ENCODE measurements at places on chromosomes 3 and 15.
A peak's percentile ranks its signal among the peaks of the same experiment; 100 is the strongest.

DNA sequence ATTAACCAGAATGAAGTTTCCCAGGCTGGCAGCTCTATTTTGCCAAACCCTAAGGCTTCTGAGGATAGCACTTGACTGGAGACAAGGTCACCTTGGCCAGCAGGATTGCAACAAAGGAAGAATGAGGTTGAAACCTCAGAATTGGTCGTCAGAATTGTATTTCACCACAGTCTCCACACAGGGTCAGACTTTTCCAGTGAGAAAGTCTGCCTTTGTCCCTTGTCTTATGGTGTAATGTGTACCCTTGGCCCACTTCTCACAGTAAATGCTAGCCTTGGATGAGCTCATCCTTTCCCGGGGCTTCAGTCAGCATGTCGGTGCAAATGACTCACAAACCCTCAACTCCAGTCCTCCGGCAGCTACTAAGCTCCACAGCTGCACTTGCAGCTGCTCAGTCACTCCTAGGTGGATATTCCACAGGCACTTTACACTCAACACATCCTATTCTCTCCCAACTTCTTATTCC, 19.7 kb downstream of the SSR3 start:
- no peak for DNase-seq

DNA sequence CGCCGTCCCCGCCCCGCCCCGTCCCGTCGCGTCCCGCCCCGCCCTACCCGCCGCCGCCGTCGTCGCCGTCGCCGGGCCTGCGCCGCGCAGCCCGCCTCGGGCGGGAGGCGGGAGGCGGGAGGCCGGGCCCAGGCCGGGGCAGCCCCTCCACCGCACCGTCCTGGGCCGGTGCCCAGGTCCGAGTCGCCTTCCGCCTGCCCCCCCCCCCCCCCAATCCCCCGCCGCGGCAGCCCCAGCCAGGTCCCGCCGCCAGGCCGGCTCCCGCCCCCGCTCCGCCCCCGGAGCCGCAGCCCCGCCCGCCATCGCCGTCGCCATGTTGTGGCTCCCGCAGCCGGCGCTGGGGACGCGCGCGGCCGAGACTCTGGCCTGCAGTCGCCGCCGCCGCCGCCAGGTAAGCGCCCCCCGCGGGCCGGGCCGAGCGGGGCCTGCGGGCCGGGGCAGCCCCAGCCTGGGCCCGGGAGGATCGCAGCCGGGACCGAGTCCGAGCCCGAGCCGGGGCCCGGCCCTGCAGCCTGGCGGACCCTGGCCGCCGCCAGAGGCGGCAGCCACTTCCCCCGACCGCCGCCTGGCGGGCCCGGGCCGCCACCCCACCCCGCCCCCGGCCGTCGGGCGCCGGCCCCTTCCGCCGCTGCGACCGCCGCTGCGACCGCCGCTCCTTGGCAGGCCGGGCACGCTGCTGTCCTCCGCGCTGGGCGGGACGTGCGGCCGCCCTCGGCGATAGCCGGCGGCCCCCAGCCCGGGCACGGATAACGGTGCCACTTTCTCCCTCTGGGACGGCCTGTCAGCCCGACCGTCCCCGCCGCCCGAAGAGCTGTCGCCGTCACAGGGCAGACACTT, at the start of gene ZNF592:
TSS of gene ZNF592 (plus strand) at position 319 of the 837 bp plus-strand sequence. CDS start 34,084 bp downstream, outside the sequence.
- peak; percentile 20 for DNase-seq

GRCh38 chr3:4584456-4585249, 91.5 kb downstream of the ITPR1 start:
- no peak for DNase-seq

- DNase-seq = no peak
These were observed 224.1 kb downstream of the TPRG1 start for GRCh38 chr3:189395825-189396224.

GRCh38 chr3:155809181-155809580, 3.1 kb upstream of the C3orf33 start:
- no peak for DNase-seq

DNA sequence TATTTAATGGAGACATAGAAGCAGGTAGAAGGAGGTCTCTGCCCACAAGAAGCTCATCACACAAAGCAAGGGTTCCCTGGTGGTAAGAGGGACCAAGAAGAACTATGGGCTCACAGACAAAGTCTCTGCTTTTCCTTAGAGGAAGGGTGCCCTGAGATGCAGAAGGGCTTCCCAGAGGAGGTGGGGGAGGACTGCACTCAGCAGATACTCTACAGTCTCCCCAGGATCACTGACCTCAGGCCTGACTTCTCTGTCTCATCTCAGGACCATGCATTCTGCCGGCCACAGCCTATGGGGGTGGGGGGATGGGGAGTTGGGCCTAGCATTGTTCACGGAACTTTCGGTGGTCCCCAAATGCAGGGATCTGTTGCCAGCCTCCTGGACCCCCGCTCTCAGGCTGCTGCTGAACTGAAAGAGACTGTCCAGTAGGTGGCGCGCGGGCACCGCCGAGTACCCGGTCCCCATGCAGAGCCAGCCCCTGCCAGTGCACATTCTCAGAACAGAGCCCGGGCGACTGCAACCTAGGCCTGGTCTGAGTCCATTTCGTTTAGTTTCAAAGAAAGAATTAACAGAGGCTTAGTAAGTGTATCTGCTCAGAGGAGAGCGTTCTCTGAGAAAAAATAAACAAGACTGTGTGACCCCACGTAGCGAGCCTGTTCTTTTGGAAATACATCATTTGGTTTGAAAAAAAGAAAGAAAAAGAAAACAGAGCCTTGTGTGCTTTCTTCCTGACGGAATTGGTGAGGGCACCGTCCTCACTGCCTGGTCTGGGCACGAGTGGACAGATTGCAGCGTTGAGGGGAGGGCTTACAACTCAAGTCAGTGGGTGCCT, 74.1 kb downstream of the LRTM1 start:
- peak; percentile 29 for DNase-seq

GRCh38 chr3:184040010-184040409, 8.5 kb downstream of the HTR3D start:
- DNase-seq = peak; percentile 8

DNA sequence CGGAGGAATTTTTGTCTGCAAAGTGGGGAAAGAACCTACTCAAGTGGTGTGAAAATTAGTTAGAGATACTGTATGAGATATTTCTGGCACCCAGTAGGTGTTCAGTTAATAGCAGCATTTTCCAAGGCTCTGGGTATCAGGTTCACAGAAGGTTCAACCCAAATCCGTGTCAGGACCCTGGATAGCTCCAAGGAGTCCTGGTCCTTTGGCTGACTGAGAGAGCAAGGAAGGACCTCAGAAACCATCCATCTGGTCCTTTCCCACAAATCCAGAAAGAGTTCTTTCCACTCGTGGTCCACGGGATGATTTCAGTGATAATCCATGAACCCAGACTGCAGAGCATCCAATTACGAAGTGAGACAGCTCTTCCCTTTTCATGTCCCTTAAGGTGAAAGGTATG, 51.4 kb downstream of the SLC6A11 start:
- DNase-seq = no peak

DNA sequence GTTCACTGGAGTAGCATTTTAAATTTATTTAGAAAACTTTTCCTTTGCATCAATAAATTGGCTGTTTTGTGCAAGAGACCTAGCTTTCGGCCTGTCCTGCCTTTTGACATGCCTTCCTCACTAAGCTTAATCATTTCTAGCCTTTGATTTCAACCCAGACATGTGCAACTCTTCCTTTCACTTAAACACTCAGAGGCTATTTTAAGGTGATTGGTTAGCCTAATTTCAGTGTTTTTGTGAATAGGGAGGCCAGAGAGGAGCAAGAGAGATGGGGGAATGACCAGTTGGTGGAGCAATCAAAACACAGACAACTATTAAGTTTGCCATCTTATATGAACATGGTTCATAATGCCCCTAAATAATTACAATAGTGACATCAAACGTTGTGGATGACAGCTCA, 333.4 kb downstream of the SLC9A9 start:
- DNase-seq = no peak

DNA sequence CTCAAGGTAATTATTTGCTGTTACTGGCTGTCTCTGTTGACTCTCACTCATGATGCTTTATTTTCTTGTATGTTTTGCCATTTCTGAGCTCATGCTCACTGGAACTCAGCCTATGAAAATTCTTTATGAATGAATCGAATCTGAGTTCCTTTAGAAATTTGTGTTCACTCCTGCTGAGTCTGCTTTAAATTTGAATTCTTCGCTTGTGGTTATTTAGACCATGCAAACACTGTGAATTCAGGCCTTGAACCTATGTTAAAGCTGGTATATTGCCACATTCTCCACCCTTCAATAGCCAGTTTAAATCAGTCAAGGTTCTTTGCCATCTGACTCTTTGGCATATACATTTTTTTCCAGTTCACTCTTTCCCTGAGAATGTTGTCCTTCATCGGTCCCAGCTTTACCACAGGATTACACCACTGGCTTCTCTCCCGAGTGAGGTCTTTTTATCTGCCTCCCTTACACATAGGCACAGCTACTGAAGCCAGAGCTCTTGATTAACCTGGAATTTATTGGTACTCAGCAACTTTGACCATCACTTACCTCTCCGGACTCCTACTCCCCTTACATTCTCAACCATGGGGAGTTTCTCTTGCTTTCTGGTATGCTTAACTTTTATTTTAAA, 400.6 kb downstream of the VPS13C start:
- DNase-seq = no peak

GRCh38 chr15:90287101-90287500, 21.6 kb downstream of the NGRN start:
- DNase-seq = no peak

DNA sequence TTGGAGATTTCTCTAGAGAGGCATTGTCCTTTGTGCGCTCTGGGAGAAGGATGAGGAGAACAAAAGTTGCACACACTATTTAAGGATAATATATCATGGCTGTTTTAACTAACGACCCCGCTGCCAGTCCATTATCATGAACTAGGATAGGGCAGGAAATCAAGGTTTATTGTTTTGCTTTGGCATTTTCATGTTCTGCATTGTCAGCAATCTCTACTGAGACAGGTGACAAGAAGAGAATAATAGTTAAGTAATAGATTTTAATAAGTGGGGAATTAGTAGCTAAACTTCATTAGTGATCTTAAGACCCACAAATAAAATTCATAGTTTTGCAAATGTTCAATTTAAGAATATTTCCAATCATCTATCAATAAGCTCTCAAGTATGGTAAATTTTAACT, 20.6 kb upstream of the GMNC start:
- DNase-seq = no peak

DNA sequence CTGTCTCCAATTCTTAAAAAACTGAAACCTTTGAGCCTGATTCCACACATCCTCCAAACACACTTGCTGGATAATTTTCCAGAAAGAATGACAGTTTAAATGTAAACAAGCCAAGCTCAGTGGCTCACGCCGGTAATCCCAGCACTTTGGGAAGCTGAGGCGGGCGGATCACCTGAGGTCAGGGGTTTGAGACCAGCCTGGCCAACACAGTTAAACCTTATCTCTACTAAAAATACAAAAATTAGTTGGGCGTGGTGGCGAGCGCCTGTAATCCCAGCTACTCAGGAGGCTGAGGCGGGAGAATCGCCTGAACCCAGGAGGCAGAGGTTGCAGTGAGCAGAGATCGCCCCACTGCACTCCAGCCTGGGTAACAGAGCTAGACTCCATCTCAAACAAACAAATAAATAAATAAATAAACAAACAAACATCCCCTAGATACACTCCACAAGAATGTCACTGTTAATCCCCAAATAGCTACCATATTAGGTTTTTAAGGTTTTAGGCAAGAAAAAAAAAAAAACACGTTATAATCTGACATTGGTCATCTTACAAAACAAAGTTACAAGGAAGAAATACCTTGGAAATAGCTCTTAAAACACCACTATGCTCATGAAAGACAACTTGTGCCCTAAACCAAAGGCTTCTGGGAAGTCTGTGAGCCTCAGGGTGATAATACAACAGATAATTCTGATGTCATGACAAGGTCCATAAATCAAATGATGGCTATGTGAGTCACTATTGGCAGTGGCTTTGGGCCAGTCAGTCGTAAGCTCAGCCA, 13.2 kb downstream of the TNIK start:
- no peak for DNase-seq

GRCh38 chr15:101308604-101309435, 13.8 kb upstream of the SNRPA1 start:
- no peak for DNase-seq

DNA sequence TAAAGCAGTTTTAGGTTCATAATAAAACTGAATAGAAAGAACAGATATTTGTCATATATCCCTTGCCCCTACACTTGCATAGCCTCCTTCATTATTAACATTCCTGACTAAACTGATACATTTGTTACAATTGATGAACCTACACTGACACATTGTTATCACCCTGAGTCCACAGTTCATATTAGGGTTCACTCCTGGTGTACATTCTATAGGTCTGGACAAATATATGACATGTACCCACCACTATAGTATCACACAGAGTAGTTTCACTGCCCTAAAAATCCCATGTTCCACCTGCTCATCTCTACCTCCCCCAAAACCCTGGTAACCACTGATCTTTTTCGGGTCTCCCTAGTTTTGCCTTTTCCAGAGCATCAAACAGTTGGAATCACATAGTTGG, 13.8 kb downstream of the DCBLD2 start:
- DNase-seq = no peak

DNA sequence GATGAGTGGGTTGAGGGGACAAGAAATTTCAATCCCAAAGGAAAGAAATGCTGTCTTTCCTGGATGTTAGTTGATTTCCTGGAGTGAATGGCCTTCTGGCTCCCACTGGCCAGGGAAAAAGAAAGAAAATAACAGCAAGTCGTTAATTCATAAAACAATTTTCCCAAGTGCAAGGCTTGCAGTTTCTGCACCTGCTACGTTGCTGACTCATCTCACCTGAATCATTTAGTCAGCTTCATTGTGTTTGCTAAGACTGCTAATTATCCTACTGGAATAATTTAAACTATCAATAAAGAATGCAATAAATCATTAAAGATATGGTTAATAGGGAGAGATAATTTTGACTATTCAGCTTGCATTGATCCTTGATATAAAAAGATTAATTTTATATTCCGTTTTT, 387.6 kb downstream of the ROBO2 start:
- peak; percentile 77 for DNase-seq

DNA sequence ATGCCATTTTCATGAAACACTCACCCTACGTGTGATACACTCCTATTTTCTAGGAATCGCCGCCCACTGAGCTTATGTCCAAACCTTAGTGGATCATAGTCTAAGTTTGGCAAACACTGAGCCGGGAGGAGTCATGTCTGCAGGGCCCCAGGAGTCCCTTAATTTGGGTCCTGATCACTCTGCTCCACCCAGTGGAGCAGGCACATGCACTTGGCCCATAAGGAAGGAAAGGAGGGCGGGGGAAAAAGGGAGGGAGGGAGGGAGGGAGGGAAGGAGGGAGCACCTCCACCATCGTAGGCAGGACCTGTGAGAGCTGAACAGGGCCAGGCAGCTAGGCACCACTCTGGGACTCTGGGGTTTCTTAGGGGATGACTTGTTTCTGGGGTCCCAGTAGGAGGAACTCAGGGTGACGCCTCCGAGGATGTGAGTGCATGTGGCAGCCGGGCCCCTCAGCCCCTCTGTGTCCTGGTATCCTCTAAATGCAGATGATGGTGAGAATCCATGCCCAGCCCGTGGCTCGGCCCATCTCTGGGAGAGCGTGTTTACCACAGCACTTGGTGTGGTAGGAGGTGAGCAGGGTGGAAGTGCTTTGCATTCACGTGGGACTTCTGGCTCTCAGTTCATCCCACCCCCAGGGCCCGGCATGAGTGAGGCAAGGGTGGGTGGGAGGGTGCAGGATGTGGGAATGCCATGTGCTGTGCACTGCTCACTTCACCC, 109.4 kb downstream of the KLF13 start:
- DNase-seq = no peak

- DNase-seq = no peak
These were observed 130.2 kb upstream of the STRIT1 start for GRCh38 chr3:155423526-155424322.

GRCh38 chr3:190048932-190049441, 71.7 kb downstream of the P3H2 start:
- peak; percentile 56 for DNase-seq

Data from NCI-H1105 treated with DMSO at 0.1 percent for 48 hours (cell line).